ENCODE measurements at places on chromosomes 7 and 10.

- DNase-seq = no peak
These were observed 16.5 kb downstream of the KIF5B start for GRCh38 chr10:32039734-32040133.

DNA sequence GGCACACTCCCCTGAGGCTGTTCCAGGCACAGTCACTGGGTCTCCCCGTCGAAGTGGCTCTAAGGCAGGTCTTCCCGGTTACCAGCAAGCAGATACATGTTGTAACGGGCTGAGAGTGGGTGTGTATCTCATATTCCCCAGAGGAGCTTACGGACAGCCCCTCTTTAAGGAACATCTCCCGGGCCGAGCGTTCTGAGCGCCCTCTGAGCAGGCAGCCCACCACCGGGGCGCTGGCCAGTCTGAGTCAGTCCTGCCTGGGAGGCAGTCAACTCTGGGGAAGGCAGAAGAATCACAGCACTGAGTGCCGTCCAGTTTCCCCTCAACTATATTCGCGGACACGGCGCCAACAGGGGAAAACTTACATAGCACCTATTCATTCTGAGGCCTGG, 117.4 kb downstream of the LHPP start:
- DNase-seq = no peak

- DNase-seq = no peak
These were observed 48.3 kb upstream of the CDC14C start for GRCh38 chr7:48876087-48876486.

GRCh38 chr10:26199841-26200240, 16.7 kb upstream of the GAD2 start:
- peak; percentile 5 for DNase-seq

DNA sequence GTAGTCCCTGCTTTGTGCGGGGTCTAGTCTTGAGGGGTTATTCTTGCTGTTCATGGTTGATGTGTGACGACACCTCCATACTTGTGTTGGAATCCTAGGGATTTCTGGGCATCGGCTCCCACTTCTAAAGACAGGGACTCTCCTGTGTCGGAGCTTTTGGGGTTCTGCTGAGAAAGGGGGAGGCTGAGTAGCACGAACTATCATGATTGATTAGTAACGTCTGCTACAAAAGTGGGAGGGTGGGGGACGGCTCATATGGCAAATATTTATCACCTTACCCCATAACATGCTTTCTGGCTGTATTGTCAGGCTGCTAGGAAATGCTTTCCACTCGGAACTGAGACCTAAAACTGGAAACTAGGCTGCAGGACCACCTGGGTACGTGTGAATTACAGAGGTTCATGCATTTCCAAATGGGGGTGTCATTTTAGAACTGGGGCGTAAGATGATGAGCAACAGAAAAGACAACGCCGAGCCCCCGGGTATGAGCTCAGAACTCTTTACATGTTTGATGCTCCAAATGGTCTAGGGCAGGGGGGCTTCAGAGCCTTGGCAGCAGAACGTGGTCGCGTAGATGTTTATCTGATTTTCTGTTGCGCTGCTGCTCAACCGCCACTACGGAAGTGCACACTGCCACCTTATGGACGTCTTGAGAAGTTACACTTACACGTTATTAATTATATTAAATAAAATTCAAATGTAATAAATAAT, 15.1 kb upstream of the NME8 start:
- DNase-seq = peak; percentile 60

DNA sequence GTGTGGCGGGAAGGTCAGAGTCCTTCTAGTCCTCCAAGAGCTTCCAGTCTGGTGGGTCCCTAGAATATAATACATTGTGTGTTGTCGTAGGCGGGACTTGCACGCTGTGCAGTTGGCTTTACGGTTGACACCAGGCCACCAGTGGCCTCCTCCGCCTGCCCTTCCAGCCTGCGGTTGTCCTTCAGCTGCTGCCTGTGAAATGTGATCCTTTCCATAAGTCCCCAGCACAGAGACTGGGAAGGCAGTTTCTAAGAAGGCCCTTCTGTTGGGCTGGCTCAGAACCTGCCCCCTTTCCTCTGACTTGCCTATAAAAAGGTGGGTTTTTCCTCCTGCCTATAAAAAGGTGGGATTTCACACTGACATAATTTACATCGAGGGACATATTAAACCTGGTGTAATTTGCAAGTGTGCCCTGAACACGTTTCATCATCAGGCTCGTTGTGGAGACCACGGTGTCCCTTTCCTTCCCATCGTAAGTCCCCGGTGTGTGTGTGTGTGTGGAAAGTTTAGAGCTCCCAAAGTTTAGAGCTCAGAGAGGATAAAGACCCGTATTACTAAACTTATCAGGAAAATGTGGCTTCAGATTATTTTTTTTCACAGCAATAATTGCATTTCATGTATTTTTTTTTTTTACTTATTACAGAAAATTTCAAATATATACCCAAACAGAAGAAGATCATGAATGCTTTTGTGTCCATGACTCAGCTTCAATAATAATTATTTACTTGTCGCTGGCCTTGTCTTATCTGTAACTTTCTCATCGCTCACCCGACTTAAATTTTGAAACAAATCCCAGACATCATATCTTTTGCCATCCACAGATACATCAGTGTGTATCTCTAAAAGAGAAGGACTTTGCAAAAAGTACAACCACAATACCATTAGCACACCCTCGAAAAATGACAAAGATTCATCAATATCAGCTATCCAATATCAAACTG, 45.1 kb downstream of the CUX1 start:
- peak; percentile 82 for DNase-seq

DNA sequence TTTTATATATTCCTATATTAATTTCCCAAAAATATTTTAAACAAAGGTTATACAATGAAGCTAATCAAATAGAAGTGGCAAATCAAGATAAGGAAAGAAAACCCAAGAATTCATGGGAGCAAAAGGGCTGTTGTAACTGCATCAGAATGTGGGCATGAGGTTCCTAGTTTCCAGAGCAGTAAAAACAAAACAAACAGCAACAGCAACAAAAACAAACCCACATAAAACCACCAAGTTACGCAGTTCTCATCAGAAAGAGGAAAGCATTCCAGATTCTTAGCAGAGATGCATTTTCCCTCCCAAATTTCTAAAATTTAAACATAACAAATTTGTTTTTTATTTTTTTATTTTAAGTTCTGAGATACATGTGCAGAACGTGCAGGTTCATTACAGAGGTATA, 34.8 kb upstream of the MSMB start:
- no peak for DNase-seq

DNA sequence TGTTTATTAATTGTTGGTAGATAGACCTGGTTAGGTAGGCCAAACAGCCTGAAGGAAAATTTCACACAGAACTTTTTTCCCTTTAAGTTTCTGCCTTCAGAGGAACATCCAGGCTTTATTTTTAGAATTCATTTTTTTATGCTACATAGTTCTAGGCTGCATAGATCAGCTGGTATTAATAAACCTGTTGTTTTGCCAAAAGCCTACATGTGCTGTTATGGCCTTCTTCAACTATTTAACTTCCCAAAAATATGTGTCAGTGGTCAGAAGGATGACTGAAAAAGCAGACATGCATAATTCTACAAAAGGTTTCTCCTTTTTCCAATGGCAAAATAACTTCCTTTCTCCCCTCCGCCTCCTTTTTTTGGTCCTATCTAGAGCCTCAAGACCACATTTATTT, 303.0 kb upstream of the DKK1 start:
- DNase-seq = no peak

GRCh38 chr7:87599336-87599735, 1.3 kb downstream of the ABCB1 start:
- peak; percentile 96 for DNase-seq

DNA sequence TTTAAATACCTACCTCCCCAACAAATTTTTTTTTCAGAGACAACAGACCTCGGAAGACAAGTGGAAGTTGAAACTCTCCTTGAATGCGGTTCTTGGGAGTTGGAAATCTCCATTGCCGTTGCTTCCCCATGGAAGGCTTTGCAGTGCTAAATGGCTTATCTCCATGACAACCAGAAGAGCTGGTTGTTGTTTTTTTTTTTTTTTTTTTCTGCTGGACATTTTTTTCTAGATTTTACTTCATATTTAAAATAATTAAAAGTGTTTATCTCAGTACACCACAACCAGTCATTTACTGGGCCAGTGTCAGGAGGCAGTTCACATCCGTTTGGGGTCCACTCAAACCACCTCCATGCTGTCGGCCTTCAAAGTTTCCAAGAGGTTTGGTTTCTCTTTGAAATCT, 348.5 kb upstream of the PRKCQ start:
- no peak for DNase-seq

DNA sequence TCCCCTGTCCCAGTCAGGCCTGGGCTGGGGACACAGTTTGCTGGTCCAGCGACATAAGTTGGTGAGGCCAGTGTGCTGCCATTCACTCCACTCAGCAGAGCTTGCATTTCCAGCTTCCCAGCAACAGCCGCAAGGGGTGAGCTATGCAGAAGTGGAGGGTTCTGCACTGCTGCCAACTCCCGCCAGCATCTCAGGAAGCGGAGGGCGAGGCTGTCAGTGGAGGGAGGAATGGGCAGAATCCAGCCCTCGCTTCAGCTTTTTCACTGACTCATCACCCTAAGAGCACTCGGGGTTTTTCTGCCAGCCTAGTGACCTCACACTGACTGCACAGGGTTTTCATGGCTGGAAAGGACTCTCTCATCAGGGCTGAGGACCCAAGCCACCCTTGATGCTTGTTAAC, 625.1 kb upstream of the MKI67 start:
- DNase-seq = peak; percentile 17

- DNase-seq = no peak
These were observed 196.5 kb downstream of the PHF14 start for GRCh38 chr7:11170175-11170574.

DNA sequence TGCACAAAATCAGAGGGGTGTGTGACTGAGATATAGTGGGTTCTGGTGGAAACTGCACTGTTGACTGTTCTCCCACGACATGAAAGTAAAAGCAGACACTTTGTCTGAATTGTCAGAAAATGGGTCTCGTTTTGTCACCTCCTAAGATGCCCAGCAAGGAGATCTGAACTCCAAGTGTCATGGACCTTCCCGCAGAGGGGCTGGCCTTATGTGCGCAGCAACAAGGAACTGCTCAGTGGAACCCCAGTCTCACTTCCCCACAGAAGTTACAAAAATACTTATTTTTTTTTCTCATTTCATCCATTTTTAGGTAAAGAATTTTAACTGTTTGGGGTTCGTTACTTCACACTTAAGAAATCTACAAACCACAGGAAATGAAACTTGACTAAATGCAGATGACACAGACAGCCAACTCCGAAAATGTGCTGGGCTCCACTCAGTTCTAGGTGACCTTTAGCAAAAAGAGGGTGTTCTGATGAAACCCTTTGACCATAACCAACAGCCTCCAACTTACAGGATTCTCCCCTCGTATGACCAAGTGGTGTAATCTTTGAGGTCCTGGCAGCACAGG, 115.0 kb downstream of the FAM107B start:
- no peak for DNase-seq

GRCh38 chr10:131490991-131491594, 179.6 kb upstream of the TCERG1L start:
- no peak for DNase-seq
